ENCODE measurements at places on chromosomes 2 and 18.

- DNase-seq: no peak
Observed at GRCh38 chr2:193810533-193810932, 1615.8 kb upstream of the TMEFF2 start.

- no peak for DNase-seq
Observed at GRCh38 chr2:1728821-1729220, 15.5 kb downstream of the PXDN start.

GRCh38 chr2:144382849-144383248 is 137.1 kb downstream of the ZEB2 start:
- peak; percentile 99 for DNase-seq

DNA sequence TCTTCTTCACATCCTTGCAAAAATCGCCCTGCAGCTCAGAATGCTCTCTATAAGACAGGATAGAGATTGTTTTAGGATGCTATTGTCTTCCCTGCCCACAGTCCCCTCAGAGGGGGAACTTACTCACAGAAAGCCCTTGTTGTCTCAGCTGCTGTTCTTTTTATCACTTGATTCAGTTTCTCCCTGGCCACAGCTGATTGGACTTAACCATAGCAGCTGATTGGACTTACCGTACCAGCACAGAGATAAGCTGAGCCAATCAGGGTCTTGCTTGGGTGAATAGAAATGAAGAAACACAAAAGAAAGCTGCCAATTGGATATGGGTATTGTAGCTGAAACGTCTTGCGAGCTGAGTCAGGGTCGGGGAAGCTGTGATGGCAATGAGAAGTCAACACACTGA is 194.2 kb upstream of the MEX3C start:
- no peak for DNase-seq

DNA sequence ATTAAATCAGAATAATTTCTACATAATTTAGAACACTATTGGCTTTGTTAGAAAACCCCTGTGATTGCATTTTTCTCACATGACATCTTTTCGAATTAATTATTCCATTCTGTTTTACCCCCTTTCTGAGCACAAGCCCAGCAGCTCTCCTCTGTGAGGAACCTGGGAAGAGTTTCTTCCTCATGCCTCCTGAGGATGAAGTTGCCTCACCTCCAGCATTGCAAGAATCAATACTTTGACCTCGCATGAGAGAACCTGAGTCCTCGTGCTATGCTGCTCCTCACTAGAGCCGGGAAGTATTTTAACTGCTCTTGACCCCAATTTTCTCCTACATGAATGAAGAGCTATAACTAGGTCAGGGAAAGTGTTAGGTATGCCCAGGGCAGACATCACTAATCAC is 77.1 kb upstream of the RAPH1 start:
- no peak for DNase-seq

- DNase-seq: no peak
Observed at GRCh38 chr2:241632478-241633325, 4.3 kb downstream of the THAP4 start.

GRCh38 chr2:36266536-36267121 is 88.9 kb upstream of the CRIM1 start:
- DNase-seq: no peak

GRCh38 chr2:230703514-230703913 is 9.1 kb upstream of the CAB39 start:
- DNase-seq: no peak

GRCh38 chr2:70094978-70095719 is 7.9 kb downstream of the PCBP1 start:
- DNase-seq: peak; percentile 96

DNA sequence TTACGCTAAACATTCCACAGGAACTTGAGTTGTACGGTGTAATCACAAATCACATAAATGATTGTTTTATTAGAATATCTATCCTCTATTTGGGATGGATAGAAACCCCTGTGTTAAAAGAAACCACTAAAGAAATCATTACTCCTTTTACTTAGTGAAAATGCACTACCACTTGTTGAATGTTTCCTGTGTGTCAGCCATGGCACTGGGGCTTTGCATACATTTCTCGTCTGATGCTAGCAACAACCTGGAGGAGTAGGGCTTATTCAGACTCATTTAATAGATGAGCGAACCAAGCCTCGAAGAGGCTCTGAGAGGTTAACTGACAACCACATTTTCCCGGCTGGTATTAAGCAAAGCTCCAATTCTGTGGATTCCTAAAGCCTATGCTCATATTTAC is 60.5 kb upstream of the PELI1 start:
- no peak for DNase-seq

DNA sequence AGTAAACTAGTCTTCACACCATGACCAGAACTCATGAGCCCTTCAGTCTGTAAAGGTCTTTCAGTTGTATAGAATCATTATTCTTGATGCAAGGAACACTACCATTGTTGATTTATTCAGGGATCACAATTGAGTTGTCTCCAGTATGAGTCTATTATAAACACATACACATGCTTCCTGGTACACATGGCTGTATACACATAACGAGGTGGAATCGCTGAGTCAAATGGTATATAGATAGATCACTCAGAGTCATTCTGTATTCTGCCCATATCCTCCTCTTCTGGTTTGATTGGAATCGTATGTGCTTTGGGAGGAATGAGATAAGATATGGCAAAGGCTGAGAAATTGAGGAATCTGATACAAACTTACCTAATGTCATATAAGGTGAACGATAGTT is 216.0 kb downstream of the UBE2E3 start:
- DNase-seq: no peak

DNA sequence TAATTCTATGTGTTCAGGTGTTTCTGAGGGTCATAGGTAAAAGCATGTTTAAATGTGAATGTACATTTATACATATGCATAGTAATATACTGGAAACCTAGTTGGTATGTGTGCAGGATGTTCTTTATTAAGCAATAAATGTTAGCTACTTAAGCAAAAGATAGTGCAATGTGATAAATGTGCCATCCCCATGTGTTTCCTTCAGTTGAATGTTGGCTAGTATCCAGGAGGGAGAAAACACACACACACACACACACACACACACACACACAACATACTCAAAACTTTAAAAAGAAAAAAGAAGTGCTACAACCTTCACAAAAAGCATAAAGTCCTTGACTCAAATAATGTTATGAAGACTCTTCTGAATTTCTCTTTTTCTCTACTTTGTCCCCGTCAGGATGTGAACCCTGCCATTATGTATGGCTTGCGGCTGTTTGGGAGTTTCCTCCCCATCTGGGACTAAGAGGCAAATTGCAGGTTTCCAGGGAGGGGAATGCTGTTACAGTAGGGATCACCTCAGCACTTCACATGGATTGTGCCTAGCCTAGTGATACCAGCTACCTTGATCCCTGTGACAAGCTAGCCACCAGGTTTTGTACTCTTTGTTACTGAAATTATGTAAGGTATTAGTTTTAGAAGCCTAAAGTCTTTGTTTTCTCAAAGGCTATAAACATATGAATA is 82.6 kb downstream of the IKZF2 start:
- no peak for DNase-seq

- no peak for DNase-seq
Observed at GRCh38 chr2:12624905-12625598, 91.7 kb upstream of the TRIB2 start.

GRCh38 chr18:60130284-60130683 is 230.5 kb downstream of the PMAIP1 start:
- DNase-seq: no peak

DNA sequence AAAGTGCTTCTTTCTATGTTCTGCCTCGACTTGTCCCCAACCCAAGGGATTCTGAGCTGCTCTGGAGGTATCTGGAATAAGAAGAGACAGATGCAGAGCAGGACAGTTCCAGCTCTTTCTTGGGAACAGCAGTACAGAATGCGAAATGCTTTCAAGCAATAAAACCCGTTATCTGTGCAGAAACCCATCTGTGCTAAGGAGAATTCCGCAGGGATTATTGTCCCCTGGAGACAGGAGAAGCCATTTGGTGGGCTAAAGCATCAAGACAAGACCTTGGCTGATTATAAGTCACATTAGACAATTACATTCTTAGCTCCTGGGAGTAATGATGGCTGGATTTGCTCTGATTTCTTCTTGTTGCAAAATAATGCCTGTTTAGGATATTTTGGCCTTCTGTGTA is 185.4 kb upstream of the GLI2 start:
- no peak for DNase-seq

Measured in NB4 (cell line).